Nasal cavity respiratory epithelium epithelial cell of viscerocranial mucosa (primary cell): ENCODE measurements at places on chromosomes 16 and 17. TPM values are rescaled to one million over a fixed set of nuclear protein-coding genes. Genes with fewer than 3 reads are reported as not detected.

The RASD1 gene
- 0.14 and 0.68 TPM in 2 replicates for total RNA-seq

The LITAF gene
- 77.6 and 198 TPM in 2 replicates for total RNA-seq

The CCT6B gene
- total RNA-seq = 0.78 and 1.0 TPM in 2 replicates

The GPR142 gene
- not detected in 2 replicates for total RNA-seq

The RNF222 gene
- 0.14 and 1.4 TPM in 2 replicates for total RNA-seq

The AOC2 gene
- 0.68 and 2.7 TPM in 2 replicates for total RNA-seq
